ENCODE measurements at places on chromosomes 12 and 14.

DNA sequence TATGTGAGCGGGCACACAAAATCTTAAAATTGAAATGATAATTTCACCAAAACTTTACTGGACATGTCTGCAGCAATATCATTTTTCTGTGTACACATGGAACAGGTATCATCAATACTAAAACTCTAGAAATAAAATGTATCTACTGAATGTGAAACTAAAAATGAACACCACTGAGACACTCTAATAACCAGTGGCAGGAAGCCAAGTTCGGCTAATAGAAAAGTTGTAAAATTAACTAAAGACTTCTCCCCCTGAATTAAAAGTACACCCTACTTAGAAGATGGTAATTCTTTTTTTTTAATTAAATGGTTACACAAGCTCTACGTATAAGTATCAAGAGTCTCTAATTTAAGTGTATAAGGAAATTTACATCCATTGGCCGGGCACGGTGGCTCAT lies 227.2 kb downstream of the MED13L start:
- DNase-seq: no peak

DNA sequence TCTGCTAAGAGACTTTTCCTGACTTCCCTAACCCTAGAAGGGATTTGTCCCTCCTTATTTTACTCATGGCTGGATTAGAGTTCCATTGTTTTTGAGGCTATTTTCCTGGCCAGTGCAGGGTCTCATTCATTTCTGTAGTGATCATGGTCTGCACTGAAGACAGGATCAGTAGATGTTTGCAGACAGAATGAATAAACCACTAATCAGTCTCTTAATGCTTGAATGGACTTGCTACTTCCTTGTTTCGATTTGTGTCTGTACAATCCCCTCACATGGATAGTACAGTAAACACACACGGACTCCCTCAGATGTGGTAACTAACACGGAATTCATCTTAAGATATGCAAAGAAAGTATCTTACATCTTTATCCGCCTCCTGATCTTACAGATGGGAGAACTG lies 102.6 kb upstream of the PRB2 start:
- no peak for DNase-seq

DNA sequence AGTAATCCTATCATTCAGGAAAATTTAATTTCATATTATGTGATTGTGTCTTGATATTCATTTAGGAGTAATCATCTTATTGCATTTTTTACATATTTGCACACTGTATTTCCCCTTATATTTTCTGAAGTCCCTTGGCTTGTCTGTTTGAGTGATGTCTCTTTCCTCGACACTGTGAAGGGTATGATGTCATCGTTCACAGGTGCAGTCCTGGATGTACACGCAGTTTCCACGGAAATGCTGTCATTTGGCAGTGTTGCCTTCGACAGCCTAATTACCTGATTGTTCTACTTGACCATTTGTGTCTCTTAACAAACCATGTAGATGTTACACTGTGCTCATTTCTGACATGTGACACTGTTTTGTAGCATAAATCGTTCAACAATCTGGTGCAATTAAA lies 1277.0 kb downstream of the TMEM121 start:
- DNase-seq: no peak

DNA sequence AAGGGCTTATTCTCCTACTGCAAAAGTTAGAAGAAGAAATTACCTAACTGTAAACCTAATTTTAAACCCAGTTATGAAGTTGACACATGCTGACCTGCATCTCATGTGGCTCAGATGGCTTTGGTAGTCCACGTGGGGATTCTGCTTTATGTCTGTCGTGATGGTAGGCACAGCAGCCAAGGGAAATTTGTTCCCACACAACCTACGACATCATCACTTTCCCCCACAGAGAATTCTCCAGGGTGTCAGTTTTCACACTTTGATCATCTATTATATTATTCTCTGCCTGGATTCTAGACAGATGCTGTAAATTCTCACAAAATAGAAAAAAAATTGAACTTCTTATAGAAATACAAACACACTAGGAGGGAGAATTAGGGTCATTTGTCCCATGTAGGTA lies 70.6 kb downstream of the PTHLH start:
- DNase-seq: no peak

Data from activated naive CD4-positive, alpha-beta T cell treated with Interleukin-2 at 50 U/mL for 16 hours (primary cell).